ENCODE measurements at places on chromosomes 16 and 17. TPM values are rescaled to one million over a fixed set of nuclear protein-coding genes. Genes with fewer than 3 reads are reported as not detected.

GRCh38 chr16:23257682-23258081 is 44.4 kb upstream of the SCNN1B start:
- no peak for DNase-seq

- DNase-seq = no peak
Observed at GRCh38 chr17:81306491-81306890, 11.4 kb upstream of the SLC38A10 start.

DNA sequence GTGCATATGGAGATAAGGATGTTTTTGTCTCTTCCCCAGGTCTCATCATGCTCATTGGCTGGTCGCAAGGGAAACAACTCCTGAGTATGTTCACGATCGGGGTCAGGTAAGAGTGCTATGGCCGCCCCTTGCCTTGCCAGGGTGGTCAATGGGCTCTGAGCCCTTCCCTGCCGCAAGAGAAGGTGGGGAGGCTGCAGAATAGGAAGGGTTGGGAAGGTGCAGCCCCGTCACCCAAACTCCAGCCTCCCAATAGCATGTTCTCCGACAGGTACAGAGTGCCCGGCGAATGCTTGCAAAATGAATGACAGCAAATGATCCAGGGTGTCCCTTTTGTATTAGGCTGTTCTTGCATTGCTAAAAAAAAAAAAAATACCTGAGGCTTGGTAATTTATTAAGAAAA is 57.4 kb downstream of the ATP2C2 start:
- DNase-seq = no peak

DNA sequence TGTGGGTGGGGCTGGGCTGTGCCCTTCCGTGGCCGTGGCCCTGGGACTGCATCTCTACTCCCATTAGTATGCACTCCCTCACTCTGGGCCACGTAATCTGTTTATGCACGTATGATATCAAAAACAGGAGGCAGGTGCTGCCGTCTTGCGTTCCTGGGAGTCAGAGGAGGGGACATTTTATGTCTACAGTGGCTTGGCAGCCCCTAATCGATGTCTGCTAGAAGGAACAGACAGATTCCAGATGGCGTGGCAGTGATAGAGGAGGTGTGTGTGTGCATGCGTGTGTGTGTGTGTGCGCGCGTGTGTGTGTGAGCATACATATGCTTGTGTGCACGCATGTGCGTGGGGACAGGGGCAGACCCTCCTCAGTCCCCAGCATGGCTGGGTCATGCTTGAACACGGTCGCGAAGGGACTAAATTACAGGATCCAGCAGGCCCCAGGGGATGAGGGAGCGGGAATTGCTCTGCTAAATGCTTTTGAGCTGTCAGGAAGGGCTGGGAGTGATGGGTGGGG is 44.7 kb downstream of the SREBF1 start:
- DNase-seq = no peak

DNA sequence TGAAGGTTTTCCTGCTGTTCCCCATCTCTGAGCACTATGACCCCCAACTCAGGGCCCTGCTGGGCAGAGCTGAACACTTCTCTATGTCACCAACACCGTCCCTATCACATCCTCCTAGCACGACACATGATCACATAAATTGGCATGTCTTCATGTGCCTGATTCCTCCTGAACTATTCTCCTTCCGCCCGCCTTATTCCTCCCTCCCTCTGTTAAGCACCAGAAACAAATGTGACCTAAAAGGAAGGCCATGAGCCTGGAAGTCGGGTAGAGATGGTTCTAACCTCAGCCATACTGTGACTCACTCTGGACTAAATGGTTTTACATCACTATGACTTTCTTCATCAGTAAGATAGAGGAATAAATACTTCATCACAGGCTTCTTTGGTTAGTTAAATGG is 80.8 kb upstream of the DYNLRB2 start:
- DNase-seq = no peak

GRCh38 chr16:4407543-4408322 is 8.7 kb downstream of the CORO7 start:
- no peak for DNase-seq

DNA sequence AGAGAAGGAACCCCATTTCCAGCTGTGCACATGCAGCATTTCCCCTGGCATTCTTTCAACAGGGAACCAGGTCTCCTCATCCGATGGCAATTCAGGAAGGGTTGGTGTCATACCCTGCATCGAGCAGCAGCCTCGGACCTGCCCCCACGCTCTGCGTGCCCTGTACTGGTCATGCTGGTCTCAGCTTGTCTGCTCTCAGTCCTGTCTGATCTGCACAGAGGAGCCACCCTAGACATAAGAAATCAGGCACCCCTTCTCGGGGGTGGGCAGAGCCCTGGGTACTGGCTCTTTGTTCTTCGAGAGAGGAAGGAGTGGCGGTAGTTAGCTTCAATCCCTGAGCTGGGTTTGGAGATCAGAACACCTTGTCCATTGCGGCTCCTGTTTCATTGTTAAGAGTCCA is 162.0 kb upstream of the RPH3AL start:
- no peak for DNase-seq

- DNase-seq = no peak
Observed at GRCh38 chr17:67992548-67993152, 3.6 kb downstream of the C17orf58 start.

- DNase-seq = peak; percentile 88
Observed at GRCh38 chr17:2393174-2393953, 7.5 kb downstream of the MNT start.

DNA sequence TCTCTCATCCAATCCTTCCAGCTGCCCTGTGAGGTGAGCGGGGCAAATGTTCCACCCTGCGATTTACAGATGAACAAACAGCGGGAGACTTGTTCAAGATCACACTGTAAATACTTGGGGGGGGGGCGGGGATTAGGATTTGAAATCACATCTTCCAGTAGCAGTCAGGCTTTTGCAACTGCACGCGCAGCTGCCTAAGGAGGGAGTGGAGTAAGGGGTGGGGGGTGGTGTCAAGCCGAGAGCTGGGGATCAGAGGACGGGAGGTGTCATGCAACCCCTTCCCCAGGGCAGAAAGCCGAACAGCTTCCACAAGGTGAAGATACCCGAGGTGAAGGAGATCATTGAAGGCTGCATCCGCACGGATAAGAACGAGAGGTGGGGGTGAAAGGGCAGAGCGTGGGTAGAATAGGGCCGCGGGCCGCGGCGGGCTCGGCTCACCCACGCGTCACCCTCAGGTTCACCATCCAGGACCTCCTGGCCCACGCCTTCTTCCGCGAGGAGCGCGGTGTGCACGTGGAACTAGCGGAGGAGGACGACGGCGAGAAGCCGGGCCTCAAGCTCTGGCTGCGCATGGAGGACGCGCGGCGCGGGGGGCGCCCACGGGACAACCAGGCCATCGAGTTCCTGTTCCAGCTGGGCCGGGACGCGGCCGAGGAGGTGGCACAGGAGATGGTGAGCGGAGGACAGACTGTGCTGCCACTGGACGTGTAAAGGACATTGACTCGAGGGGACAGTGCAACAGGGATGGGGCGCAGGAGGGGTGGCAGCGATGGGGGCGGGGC is 4.6 kb downstream of the WNK4 start:
- DNase-seq = no peak

- DNase-seq = no peak
Observed at GRCh38 chr16:14252860-14253259, 181.7 kb downstream of the MRTFB start.

GRCh38 chr16:11094075-11094856 is 149.9 kb downstream of the CLEC16A start:
- no peak for DNase-seq

DNA sequence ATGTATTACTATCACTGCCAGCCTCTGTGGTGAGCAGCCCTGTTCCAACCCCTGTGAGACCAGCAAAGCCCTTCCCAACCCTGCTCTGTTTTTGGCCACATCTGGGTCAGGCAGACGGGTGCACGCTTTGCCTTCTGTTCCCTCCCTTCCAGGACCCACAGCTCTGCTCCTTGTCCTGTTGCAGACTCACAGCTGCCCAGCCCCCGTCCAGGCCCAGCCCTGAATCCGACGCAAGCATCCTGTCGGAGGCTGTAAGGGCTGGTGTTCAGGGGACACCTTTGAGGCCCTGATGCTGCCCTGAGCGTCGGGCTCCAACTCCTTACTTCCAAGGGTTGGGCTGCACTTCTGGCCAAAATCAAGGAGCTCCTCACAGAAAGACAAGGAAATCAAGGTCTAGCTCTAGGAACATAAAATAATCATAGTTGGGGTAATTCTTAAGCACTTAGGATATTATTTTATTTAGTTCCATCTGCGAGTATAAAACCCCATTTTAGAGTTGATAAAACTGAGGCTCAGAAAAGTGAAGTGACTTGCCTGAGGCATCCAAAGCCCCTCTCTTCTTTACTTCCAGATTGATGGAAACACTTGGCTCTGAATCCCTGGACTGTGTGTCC is 14.3 kb upstream of the SRCIN1 start:
- no peak for DNase-seq

GRCh38 chr17:43171586-43172487 is 823 bp downstream of the NBR1 start:
- peak; percentile 52 for DNase-seq

DNA sequence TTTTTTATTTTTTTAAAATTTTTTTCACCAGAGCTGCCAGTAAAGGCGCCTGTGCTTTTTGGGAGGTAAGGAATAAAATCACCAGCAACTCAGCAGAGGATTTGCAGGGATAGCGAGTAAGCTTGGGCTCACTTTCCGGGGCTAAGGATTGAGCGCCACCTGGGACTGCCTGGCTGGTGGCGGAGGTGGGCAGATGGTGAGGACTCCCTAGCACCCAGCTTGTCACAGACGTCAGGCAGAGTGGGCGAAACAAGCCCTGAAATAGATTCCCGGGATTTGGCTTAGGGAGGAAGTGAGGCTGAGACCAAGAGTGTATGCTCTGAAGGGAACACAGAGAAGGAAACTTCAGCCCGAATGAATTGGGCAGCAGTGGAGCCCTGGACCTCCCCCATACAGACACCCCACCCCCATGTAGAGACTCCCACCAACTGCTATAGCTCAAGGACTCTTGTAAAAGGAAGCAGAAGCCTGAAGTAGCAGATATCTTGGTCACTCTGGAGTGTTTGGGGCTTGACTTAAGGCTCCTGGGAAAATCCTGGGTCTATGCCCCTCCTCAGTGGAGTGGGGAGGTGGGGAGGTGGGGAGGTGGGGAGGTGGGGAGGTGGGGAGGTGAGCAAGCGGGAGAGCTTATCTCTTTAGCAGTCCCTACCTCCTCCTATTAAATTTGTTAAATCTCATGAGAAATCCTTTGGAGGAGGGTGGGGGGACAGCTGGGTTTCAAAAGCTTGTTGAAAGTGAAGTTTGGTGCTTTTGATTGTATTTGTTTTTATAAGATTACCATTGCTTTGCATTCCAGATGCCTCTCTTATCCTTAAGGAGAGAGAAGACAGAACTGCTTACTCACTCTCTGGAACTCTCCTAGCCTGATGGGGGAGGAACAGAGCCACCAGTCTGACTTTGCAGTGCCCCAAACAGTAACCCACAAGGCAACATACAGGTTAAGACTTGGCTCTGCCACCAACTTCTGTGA is 8.2 kb downstream of the ARL4D start:
- DNase-seq = no peak

DNA sequence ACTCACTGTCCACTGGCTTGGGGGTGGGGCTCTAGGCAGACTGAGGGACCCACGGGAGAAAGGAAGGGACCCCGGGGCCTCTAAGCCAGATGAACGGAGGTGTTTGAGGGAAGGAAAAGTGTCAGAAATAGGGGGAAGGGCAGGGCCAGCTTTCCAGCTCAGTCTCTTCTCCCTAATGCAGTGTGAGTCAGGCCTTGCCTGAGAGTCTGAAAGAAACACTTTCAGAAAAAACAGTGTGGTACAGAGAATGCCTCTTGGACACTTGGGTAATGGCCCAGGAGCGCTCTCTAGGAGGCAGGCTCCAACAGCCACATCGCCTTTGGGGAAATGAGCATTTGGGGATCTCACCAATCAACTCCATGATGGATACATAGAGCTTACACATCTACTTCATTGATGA is 46.9 kb downstream of the NDEL1 start:
- DNase-seq = no peak

DNA sequence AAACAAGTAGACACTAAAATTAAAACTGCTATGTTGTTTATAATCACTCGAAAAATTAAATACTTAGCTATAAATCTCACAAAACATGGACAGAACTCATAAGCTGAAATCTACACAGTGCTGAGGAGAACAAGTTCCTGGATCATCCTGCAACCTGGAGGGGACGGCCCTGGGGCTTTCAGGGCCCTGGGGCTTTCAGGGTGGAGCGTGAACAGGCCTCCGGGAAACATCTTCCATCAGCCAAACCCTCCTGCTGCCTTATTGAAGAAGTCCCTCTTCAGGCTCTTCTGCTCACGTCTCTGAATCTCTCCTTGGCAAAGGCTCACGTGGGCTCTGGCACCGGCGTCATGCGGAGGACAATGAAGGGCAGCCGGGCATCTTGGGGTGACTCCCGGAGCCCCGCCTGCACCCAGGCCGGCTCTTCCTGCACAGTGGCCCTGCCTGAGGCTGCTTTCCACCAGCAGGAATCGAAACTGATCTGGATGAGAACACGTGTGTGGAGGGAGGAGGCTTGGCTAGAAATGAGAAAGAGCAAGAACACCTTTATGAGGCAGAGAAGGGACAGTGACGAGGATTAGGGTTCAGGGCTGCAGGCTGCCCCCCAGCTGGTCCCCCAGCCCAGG is 127.3 kb downstream of the CDRT15L2 start:
- no peak for DNase-seq

DNA sequence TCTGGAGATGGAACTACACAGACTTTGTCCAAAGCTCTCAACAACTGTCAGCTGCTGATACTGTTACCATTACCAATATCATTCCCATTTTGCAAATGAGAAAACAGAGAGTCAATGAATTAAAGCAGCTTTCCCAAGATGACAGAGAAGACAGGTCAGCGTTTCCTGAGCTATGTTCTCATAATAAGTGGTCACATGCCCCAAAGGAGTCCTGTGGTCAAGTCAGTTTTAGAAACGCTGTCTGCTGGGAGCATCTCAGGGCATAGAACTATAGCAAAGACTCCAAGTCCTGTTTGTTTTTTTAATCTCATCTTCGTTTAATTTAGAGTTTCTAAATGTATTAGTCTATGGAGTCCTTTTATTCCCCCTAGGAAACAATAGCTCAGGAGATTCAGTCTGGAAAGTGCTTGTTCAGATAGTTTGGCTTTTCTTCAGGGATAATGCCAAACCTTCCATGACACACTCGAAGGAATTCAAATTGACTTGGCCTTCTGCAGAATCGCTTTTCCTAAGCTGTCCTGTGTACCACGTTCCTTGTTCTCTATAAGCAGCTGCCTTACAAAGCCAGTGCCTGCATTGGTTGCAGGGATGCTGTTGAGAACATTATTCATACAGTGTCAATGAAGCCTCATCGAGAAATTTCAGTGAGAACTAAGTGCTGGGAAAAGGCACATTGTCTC is 12.1 kb downstream of the CCDC42 start:
- DNase-seq = no peak

The IRX3 gene
- total RNA-seq = 127 TPM

The FBXO39 gene
- 1.0 TPM for total RNA-seq

The KRTAP4-5 gene
- not detected for total RNA-seq

The CDRT15L2 gene
- not detected for total RNA-seq

The CTRB1 gene
- not detected for total RNA-seq

The TP53TG3D gene
- 1.6 TPM for total RNA-seq

The AIPL1 gene
- not detected for total RNA-seq

The PRR29 gene
- total RNA-seq = 0.16 TPM

The MCRIP1 gene
- 67.5 TPM for total RNA-seq

Data from breast epithelium (tissue), 4 donors.